Suppressor macrophage (primary cell): ENCODE measurements at places on chromosomes 2 and 18.
A peak's percentile ranks its signal among the peaks of the same experiment; 100 is the strongest.

DNA sequence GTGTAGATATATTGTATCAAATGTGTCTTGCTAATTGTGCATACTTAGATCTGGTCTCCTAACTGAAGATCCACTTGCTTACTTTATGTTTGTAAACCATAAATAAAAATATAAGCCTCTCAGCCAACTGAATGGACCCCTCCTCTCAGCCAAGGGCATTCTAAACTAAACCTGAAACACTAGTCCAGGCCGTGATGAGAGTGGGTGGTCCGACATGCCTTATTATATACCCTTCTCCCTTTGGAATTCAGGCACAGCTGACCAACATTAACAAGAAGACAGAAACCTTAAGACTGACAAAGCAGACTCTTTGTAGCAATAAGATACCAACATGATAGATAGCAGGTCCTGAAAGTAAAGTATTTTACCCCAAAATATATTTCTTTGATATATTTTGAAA, 64.3 kb upstream of the PLA2R1 start:
- no peak for DNase-seq

- DNase-seq, result no peak
Observed at GRCh38 chr2:122528061-122528460, 772.6 kb downstream of the TSN start.

- DNase-seq, result no peak
Observed at GRCh38 chr2:127624756-127625571, 21.0 kb upstream of the GPR17 start.

DNA sequence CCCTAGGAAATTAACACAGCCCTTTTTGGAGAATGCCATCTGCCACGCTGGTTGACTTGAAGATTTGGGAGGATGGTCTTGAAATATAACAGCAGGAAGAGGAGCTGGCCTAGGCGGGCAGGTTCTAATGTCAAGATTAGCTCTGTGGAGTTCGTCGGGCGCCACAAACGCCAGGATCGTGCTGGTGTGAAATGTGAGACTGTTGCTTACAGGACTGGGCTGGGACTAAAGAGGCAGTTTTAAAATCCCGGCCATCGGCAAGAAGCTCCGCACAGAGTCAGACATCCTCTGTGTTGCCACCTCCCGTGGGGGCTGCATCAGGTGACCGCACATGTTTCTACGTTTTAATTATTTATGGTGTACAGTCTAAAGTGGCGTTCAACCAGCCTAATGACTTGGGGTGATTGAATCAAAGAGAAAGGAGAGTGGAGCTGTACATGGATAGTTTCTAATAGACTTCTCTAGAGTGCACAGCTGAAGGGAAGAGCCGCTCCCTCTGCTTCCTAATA, 99.4 kb upstream of the BCL11A start:
- DNase-seq, result no peak

DNA sequence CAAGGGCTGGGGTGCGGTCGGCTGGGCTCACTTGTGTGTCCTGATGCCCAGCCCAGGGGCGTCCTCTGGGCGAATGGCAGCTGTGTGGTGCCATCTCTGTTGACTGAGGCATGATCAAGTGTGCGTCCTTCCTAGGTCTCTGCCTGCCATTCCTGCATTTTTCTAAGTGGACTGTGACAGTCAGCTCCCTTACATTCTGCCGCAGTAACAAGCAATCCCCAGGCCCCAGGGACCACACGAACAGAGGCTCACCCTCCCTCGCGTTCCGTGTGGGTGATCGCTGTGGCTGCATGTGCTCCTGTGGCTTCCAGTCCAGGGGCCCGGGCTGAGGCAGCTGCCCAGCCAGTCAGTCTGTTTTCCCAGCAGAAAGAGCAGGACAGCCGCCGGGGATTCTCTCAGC, 17.8 kb downstream of the D2HGDH start:
- DNase-seq, result no peak

GRCh38 chr2:146602383-146602782, 1242.4 kb upstream of the ACVR2A start:
- DNase-seq, result no peak

DNA sequence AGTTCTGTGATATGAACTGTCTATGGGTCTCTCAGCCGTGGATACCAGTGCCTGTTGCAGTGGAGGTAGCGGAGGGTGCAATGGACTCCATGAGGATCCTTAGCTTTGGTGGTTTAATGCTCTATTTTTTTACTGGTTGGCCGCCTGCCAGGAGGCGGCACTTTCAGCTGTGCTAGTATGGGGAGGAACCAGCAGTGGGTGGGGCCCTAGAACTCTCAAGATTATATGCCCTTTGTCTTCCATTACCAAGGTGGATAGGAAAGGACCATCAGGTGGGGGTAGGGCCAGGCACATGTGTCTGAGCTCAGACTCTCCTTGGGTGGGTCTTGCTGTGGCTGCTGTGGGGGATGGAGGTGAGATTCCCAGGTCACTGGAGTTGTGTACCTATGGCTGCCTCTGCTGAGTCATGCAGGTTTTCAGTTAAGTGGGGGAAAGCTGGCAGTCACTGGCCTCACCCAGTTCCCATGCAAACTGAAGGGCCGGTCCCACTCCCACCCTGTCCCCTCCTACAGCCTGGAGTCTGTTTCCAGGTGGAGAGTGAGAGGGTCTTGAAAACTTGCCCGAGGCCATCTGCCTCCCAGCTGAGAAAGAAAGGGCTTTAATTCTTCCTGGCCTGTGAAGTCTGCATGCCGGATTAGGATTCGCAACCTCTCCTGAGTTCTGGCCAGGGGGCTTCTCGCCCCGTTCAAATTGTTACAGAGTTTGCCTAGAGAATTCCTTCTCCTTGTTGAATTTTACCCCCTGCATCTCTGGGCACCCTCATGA, 14.5 kb downstream of the KCNS3 start:
- DNase-seq, result no peak

GRCh38 chr2:127874378-127875269, 11.1 kb downstream of the AMMECR1L start:
- DNase-seq, result peak; percentile 15

- no peak for DNase-seq
Observed at GRCh38 chr2:187890690-187891089, 336.5 kb upstream of the TFPI start.

- peak; percentile 26 for DNase-seq
Observed at GRCh38 chr2:127811397-127812321, 688 bp upstream of the WDR33 start.

GRCh38 chr2:8753609-8754008, 71.8 kb downstream of the ID2 start:
- no peak for DNase-seq

DNA sequence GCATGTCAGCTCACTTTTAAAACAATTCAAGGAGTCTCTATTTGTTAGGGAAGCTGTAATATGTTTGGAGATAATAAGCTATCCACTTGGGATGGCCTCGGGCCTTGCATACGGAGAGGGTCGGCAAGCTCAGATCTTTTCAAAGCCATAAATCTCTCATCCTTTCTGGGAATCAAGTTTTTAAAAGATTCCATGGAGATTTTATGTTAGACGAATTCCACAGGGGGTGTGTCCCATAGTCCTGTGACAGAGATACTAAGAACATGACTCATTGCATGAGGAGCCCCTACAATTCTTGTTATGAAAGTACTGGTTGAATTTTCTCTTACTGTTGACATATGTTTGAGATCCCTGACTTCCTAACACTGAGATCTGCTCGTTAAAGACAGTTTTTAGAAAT, 108.7 kb downstream of the FEZ2 start:
- no peak for DNase-seq

DNA sequence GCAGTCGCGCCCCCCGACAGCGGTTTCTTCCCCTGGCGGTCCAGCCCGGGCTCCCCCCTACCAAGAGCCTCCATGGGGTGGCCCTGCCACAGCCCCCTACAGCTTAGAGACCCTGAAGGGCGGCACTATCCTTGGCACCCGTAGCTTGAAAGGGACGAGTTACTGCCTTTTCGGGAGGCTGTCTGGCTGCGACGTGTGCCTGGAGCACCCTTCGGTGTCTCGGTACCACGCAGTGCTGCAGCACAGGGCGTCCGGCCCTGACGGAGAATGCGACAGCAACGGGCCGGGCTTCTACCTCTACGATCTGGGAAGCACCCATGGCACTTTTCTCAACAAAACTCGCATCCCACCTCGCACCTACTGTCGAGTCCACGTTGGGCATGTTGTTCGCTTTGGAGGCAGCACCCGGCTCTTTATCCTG, 475 bp downstream of the SLC4A1AP start:
- DNase-seq, result peak; percentile 11

GRCh38 chr18:50694147-50694546, 125.7 kb downstream of the MRO start:
- DNase-seq, result no peak

GRCh38 chr2:174546519-174547506, 50.8 kb downstream of the WIPF1 start:
- peak; percentile 55 for DNase-seq

DNA sequence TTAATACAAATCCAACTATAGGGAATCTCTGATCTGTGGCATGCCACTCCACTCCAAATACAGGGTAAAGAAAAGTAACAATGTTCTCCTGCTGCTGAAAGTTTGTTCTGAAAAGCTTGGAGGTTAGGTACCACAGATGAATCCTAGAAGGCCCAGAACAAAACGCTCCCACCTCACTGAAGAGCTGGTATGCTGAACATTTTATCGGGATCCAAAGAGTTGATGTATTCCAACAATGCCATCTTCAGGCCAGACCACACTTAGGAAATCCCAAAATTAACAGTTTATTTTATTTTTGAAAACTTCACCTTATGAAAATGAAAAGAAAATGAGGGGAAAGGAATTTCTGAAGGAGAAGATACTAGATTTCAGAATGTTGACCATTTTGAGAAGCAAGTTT, 145.1 kb upstream of the CDH19 start:
- DNase-seq, result peak; percentile 9

DNA sequence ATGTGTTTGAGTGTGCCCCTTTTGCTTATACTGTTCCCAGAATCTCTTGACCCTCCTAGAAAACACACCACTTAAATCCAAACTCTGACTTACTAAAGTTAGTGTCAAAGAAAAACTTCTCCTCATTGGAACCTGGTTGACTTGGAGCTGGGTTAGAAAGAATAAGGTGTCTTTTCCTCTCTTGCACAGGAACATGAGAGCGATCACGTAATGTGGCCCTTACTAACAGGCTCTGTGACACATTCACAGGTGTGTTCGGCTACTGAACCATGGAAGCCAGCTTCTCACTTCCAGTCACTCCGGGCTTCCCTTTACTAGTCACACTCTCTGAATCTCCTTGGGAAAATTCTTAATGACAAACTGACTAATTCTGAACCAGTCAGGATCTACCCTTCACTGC, 5.4 kb upstream of the POU3F3 start:
- DNase-seq, result no peak

GRCh38 chr2:220228310-220229006, 601.0 kb downstream of the SLC4A3 start:
- DNase-seq, result no peak

DNA sequence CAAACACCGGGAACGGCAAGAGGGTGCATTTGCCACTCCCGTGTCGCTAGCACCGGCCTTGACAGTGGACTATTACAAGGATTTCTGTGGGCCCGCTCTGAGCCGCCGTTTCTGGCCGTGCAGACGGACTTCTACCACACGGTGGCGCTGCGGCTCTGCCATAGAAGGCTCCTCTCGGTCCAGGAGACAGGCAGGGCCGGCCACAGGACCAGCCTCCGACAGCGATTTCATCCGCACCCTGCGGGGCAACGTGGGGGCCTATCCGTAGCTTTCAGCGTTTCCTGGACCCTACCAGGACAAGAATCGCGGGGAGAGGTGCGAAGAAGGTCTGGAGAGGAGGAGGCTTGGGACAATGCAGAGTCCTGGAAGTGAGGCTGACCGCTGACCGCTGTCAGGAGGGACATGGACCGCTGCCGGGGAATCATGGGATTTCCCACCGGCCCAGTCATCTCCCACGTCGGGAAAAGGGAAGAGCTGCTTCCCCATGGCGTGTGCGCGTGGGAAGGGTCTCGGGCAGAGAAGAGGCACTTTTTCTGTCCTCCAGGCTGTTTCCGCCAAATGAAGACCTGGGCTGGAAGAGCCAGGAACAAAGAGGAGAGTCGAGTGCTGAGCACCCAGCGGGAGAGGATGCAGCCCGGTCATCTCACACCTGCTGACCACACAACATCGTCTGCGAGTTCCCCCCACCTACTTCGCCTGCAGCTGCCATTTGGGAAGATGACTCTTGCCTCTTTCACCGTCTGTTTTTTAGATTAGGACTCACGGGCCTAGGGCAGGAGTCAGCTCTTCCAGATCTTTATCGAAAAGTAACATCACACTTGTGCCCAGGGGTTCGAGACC, 35.5 kb upstream of the HAAO start:
- peak; percentile 96 for DNase-seq

- DNase-seq, result no peak
Observed at GRCh38 chr18:49214706-49215105, 245.7 kb downstream of the DYM start.

GRCh38 chr18:21760321-21760720, 19.7 kb downstream of the MIB1 start:
- no peak for DNase-seq

DNA sequence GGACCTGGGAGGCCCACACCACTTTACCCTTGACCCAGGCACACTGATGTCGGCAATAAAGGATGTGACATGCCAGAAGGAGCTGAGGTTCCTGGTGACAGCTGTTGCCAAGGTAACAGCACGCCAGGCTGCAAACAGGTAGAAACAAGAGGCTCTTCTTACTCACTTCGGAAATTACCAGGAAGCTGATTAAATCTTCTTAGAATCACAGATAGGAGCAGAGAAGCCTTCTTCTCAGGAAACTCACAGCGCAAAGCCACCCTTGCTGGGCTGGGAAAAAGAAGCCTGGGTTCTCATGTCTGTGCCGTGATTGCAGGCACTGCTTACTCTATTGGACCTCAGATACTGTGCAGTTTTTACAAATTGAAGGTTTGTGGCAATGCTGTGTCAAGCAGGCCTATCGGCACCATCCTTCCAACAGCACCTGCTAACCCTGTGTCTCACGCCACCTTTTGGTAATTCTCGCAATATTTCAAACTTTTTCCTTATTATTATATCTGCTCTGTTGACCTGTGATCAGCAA, 61.0 kb upstream of the TAF1B start:
- no peak for DNase-seq

GRCh38 chr18:10121786-10122515, 208.1 kb downstream of the VAPA start:
- no peak for DNase-seq

GRCh38 chr2:26355038-26355995, 8.7 kb upstream of the ADGRF3 start:
- DNase-seq, result peak; percentile 36

DNA sequence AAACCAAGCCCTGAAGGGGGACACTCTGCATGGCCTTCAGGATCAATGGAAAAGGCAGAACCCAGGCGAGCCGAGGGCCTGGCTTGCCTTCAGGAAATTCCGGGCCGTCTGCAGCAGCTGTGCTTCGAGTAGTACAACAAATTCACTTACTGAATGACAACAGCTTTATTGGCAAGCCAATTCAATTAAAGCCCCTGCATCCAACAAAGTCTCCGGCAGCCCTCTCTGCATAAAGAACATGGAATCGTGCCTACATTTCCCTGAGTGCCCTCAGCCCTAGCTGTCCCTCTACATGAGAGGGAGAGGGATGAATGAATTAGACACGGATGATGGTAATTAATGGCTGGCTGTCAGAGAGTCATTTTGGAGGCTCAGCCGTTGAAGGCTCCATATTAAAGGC, 189.0 kb downstream of the BCL11A start:
- no peak for DNase-seq
